ENCODE measurements at places on chromosomes 4 and X. TPM values are rescaled to one million over a fixed set of nuclear protein-coding genes. Genes with fewer than 3 reads are reported as not detected.

- no peak for DNase-seq
These were observed 4.7 kb downstream of the HAND2 start for GRCh38 chr4:173525118-173526011.

The MRPS18C gene
- total RNA-seq: 7.3 TPM

- no peak for DNase-seq
These were observed 162.8 kb downstream of the ARHGAP24 start for GRCh38 chr4:85637778-85638177.

The CLRN2 gene
- not detected for total RNA-seq

DNA sequence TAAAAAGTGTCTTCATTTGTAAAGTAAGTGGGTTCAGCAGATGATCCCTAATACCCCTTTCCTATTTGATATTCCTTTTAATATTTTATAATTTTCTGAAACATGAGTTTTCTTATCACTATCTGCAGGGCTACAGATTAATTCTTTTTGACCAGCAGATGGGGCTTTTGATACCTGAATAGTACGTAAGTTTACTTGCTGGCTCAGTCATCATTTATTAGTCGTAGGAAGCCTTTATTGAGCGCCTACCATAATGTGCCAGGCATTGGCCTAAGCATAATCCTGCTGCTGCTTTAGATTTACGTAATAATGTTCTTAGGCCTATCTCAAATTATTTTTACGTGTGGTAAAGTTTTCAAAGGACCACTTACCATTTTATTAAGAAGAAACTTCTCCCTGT is 33.1 kb downstream of the OSTC start:
- peak; percentile 40 for DNase-seq

The TRIM75 gene
- total RNA-seq: not detected

- DNase-seq: no peak
These were observed 55.0 kb downstream of the RBM46 start for GRCh38 chr4:154836030-154836429.

- no peak for DNase-seq
These were observed 95.4 kb upstream of the FRG1 start for GRCh38 chr4:189845145-189845846.

DNA sequence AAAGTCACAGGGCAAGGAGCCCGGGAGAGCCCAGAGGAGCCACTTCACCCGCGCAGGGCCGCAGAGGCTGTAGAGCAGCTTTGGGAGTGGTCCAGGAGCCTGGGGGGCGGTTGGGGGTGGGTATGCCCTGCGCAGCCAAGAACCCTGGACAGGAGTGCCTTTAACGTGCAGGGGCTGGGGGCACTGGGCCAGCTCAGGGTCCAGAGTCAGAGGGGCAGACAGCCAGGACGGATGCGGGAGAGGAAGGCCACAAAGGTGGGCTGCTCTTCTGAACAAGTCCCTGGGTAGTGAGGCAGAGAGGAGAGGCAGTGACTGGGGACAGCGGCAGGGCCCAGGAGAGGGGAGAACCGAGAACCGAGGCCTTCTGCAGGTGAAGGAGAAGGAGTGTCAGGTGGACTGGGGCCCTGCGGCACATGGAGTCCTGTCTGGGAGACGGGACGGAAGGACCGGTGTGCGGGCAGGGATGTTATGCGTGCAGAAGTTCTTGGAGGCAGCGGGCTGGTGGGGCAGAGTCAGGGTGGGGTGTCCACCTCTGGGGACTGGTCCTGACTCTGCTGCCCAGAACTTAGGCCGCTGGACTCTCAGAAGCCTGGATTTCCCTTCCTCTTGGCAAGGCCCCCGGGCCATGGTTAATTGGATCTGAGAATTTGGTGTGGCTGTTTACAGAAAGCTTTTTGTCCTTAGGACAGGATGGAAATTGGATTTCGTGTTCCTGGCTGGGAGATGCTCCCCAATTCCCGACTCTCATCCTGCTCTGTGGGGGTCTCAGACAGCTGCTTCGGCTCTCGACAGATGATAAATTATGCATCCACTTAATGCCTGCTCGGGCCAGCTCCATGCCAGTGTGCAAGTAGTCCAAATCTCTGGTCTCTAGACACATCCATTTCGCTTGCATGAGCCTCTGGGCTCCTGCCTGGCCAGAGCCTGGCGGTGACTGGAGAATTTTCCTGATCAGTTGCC is 31.9 kb downstream of the ADRA2C start:
- no peak for DNase-seq

- no peak for DNase-seq
These were observed 14.5 kb downstream of the AASDH start for GRCh38 chr4:56372774-56373173.

DNA sequence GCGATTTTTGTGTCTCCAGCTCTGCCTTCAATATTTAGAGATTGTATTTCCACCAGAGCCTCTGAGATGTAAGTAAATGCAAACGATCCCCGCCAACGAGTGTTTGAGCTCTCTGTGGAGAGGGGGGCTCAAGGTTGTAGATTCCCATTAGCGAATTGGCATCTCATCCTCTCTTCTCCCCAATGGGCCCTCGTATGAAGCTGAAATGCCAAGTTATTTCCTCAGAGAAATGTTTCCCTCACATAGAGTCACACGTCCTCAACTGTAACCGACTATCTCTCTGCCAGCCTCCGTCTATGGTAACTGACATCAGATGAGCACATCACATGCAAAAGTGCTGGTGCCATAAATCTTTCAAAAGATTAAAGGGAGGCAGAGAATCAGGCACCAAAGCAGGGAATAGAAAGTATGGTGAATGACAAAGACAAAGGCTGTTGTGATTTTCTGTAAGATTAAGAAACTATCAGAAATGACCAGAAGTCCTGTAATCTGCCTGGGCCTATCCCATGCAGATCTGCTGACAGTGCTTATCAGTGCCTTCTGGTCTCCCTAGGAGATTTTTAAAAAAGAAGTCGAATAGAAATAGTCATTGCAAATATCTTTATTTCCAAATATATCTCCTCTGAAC is 157.1 kb downstream of the PDGFRA start:
- no peak for DNase-seq

DNA sequence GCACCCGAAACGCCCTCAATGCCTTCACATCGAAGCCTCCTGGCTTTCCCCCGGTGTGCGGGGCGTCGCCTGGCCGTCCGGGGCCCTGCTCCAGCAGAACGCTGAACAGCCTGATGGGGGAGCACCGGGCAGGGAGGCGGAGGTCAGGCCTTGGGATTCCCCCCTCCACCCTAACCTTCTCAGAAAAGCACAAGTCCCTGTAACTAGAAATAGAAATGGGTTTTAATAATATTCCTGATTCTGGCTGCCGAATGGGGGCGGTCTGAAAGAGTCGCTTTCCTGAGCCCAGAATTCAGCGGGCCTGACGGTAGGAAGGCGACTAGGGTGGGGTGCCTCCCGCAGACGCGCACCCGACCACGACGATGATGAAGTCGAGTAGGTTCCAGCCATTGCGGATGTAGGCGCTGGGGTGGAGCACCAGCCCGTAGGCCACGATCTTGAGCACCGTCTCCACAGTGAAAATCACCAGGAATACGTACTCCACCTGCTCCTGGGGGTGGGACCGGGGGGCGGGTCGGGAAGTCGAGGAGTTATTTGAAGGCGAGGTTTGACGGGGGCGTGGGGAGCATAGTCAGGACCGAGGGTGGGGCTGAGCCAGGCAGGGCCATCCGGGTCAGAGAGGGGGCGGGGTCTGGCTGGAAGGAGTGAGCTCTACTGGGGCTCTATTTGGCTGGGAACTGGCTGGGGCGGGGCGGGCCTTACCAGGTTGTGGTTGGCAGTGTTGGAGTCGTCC is 2.5 kb downstream of the CACNA1F start:
- DNase-seq: peak; percentile 13

DNA sequence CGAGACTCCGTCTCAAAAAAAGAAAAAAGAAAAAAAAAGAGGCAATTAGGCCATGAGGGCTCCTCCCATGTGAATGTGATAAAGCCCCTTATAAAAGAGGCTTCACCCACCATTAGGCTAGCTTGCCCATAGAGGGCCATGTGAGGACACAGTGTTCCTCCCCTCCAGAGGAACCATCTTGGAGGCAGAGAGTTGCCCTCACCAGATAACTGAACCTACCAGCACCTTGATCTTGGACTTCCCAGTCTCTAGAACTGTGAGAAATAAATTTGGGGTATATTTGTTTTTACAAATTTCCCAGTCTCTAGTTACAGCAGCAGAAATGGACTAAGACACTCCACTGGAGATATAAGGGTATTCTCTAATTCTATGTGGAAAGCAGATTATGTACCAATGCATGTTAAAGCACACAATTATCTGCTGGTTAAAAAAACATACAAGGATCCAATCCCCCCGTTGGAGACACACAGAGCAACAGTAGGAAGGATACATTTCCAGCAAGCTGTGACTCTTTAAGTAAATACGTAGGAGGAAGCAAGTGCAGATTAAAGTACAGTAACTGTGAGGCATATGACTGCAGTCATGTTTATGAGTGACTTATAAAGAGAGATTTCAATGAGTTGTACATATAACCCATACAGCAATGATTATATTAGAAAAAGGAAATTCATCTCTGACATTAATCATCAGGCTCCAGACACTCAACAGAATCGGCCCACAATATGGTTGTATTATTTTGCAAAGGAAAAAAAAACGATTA is 21.4 kb downstream of the SH3RF1 start:
- DNase-seq: no peak

DNA sequence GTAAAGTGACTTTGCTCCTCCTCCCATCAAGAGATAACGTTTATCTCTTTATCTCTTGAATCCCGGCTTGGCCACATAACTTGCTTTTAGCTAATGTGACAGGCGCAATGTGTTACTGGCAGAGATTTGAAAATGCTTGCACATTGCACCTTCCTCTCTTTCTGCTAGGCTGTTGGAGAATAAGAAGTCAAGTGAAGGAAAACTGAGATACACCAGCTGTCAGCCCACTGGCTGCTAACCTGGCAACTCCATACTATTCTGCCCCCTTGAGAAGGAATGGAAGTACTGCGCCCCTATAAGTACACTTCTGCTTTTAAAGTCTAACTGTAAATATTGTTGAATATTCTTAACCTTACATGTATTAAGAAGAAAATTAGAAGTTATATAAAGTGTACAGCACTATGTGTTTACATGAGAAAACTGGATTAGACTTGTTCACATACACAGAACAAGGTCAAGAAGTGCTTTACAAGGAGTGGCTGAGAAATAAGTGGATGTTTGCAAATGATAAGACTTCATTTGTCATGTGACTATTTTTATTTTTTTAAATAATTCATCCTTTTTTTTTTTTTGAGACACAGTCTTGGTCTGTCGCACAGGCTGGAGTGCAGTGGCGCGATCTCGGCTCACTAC is 424.5 kb upstream of the CTSO start:
- DNase-seq: peak; percentile 21

The WNK3 gene
- total RNA-seq: 0.27 TPM

- no peak for DNase-seq
These were observed 12.0 kb downstream of the RFC1 start for GRCh38 chr4:39354254-39354552.

- DNase-seq: no peak
These were observed 10.0 kb downstream of the GPR82 start for GRCh38 chrX:41733939-41734338.

- peak; percentile 98 for DNase-seq
These were observed 12.3 kb upstream of the TMEM156 start for GRCh38 chr4:39044364-39044955.

- DNase-seq: no peak
These were observed 294.0 kb downstream of the CCSER1 start for GRCh38 chr4:90421161-90421560.

DNA sequence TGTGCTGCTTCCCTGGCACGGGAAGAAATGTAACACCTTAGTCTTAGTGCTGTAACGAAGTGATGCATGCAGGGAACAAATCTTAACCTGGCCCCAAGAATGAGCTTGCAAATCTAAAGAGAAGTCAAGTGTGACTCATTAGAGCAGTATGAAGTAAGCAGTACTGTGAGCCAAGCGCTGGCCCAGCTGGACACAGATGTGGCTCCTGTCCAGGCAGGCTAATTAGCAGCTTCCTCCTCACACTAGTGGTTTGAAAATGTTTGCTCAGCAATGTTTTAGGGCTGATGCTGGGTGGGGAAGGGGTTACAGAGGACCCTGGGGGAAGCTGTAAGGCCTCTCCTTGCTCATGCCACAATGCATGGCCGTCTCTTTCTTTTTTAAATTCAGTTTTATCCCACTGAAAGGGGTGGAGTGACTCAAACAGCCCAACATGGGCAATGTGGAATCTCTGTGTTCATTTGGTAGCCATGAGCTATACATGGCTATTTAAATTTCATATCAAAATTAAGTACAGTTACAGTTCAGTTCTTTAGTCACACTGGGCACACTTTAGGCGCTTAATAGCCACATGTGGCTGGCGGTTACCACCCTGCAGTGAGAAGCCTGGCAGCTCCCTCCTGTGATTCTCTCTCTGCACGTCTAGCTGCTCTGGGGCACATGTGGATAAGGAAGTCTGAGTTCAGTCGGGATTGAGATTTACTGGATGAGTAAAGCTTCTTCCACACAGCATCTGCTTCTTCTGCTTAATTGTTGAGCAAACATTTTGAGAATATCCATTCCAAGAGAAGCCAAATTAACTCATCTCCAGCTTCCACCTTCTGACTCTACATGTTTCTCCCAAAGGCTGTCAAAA is 48.8 kb downstream of the MAP7D2 start:
- no peak for DNase-seq

The ADAD1 gene
- total RNA-seq: not detected

DNA sequence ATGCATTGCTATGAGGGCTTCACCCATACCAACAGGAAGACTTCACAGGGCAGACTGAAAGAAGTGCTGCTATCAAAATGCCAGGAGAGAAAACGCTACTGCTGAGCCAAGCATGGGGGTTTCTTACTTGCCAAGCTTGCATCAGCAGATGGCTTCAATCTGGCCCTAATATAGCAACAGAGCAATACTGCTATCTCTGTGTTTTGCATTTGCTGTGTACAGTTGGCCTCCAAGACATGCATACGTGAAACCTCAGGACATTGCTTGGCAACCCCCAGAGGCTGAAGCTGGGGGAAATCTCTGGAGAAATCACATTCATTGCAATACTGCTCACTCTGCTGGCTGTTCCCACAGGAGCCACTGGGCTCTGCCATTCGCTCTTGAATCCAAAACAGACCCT is 127.2 kb upstream of the GPC4 start:
- DNase-seq: no peak

- DNase-seq: no peak
These were observed 52.6 kb downstream of the ZFYVE28 start for GRCh38 chr4:2365913-2366210.

- DNase-seq: no peak
These were observed 60.3 kb upstream of the CAMK2D start for GRCh38 chr4:113821856-113822255.

GRCh38 chr4:111045992-111046391 is 423.1 kb upstream of the PITX2 start:
- no peak for DNase-seq

GRCh38 chr4:127134490-127134889 is 498.3 kb upstream of the INTU start:
- no peak for DNase-seq

The AFF2 gene
- total RNA-seq: 2.7 TPM

DNA sequence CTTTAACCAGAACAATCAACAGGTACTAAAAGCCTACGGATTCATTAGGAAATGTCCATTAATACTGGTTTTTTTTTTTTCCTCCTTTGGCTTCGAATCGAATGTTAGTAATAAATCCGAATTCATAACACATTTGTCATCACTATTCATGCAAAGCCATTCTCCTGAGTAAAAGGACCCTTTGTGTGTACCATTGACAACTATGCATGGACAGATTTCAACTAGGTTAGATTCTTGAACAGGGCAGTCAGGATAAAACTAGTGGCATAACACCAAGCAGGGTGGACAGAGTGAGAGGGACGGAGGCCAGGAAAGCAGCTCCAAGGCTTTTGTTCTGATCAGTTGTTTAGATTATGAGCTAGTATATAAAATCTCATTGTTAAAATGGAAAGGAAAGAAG is 1722.0 kb upstream of the TENM3 start:
- no peak for DNase-seq

- DNase-seq: no peak
These were observed 419.6 kb downstream of the BCOR start for GRCh38 chrX:39677978-39678791.

The PPEF1 gene
- total RNA-seq: not detected

Measured in hematopoietic multipotent progenitor cell (in vitro differentiated cells).